ENCODE measurements at places on chromosomes 13 and 19.

DNA sequence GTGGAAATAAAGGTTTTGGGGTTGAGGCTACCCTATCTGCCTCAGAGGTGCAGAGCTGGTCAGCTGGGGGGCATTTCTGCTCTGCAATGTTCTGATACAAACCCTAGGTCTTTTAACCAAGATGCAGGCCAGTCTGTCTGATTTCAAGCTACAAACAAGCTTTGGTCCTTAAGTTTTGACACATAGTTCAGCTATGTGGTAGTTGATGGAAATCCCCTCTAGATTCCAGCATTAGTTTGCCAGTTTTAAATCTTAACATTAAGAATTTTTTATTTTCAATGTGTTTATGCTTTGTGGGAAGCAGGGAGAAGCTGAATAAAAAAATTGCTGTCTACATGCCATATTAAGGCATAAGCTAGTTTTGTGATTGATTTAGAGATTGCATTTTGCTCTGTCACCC lies 225.7 kb downstream of the LMO7 start:
- DNase-seq: no peak

DNA sequence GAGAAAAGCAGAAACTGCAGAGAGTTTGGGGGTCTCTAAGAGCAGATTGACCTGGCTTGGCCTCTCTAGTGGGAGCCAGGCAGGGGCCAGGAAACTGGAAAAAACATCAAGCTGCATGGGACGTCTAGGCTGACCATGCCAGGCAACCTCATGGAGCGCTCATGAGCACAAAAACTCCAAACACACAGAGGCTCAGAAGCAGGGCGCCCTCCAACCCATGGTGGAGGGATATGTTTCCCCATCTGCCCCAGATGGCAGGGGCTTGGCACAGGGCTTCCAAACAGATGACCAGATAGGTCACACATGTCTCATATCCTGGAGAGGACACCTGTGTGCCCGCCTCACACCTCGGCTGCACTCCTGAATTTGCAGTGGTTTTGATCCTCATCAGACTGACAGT lies 879.0 kb downstream of the UQCRFS1 start:
- DNase-seq: no peak

DNA sequence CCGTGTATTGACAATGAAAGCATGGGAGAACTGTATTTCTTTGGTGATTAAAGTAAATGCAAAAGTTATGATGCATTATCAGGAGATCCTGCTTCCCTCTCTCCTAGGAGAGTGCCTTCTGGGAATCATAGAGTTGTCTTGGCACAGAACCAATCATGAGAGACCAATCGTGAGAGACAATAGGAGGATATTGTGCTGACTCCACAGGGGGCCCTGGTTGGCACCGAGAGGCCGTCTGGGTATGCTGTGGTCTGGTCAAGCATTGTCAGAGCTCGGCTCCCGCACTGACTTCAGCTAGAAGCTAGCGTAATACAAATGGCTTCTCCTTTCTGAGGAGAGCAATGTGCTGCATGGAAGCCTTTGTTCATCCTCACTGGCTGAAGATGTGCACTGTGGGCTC lies 131.5 kb upstream of the GJB6 start:
- DNase-seq: no peak

DNA sequence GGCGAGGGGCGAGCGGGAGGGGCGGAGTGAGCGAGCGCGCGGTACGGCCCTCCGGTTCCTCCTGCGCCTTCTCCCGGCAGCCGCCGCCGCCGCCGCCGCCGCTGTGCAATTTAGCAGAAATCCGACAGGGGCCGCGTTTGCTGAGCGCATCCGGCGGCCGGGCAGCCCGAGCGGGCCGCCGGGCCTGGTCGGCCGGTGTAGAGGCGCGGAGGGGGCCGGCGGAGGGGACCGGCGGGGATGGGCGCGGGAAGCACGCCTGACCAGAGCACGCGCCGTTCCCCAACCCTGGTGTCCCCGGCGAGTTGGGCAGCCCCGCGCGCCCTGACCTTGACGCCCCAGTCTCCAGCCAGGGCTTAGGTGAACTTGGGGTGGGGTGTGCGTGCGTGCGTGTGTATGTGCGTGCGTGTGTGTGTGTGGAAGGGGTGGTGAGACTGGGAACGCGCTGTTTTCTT lies 144.5 kb upstream of the ZNF536 start:
- peak; percentile 68 for DNase-seq

DNA sequence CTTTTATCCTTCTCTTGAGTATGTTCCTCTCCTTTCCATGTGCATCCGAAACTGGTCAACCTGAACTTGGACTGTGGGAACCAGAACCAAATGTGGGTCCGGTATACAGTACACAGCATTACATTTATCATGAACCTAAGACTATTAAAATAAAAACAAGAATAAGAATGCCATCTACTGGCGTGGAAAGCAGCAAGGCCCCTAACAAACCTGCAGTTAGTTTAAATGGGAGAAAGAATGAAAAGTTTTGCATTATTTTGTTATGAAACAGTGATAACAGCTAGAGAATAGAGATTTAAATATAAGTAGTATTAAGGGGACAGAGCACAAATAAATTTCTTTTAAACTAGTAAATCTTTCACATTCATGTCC lies 159.5 kb downstream of the RBM26 start:
- DNase-seq: no peak

- no peak for DNase-seq
Measured at GRCh38 chr13:36879218-36879938, 40.7 kb downstream of the SMAD9 start.

DNA sequence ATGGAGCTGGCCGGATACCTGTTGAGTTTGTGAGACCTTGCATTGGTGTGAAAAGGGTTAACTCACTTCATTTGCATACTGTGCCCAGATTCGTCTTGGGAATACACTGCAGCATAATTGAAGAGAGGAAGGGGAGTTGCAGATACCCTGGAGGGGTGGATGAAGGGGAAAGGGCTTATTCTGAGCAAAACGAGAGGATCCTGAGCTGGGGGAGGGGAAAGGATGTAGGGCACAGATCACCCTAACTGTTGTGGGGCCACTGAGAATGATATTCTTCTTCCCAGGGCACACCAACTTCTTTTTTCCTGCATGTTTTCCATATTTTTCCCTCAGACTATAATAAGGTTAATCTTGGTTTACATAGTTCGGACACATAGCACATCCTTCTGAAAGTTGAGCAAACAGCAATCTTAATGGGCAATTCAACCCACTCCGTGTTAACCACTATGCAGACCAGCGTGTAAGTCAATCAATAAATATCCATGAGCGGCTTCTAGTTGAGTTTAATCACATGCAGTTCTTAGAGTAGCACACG lies 11.7 kb upstream of the PTPRS start:
- DNase-seq: no peak

- DNase-seq: no peak
Measured at GRCh38 chr19:10112037-10112761, 706 bp downstream of the P2RY11 start.

Measured in testis (tissue), 5 donors.